ENCODE measurements at places on chromosomes 1 and 21.
A peak's percentile ranks its signal among the peaks of the same experiment; 100 is the strongest.

- no peak overlapping the region for H3K4me3 ChIP-seq
- H3K27me3 ChIP-seq = no peaks in the 10 kb centered on the region
- no peaks in the 10 kb centered on the region for H3K4me1 ChIP-seq
- no peak overlapping the region for H3K27ac ChIP-seq
- peaks cover 10% of the 10 kb centered on the region for H3K36me3 ChIP-seq
Observed at GRCh38 chr21:41939391-41939790, 14.4 kb downstream of the C2CD2 start.

DNA sequence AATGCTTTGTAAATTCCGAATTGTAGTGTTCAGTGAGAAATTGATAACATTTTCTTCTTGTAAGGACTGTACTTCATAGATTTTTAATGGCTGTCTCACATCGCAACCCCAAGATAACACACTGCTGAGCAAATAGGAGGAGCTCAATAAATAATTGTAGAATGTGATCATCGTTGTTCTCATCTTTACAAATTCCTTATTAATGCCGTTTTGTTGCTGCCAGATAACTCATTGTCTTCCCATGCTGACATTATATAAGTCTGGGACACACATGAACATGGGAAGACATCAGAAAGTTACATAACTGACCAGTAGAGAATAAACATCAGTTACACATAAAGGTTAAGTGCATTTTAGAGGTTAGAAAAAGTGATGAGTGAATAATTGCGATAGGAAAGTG, 46.4 kb upstream of the TSPAN2 start:
- DNase-seq = peak; percentile 80
- H3K27me3 ChIP-seq = no peaks in the 10 kb centered on the region
- peak overlapping the region; percentile 93 for H3K27ac ChIP-seq
- H3K4me3 ChIP-seq = no peak overlapping the region
- no peaks in the 10 kb centered on the region for H3K36me3 ChIP-seq

GRCh38 chr21:44436958-44437357, 18.4 kb upstream of the LRRC3 start:
- no peaks in the 10 kb centered on the region for H3K36me3 ChIP-seq
- DNase-seq = no peak
- H3K27me3 ChIP-seq = no peaks in the 10 kb centered on the region
- H3K4me3 ChIP-seq = no peak overlapping the region

DNA sequence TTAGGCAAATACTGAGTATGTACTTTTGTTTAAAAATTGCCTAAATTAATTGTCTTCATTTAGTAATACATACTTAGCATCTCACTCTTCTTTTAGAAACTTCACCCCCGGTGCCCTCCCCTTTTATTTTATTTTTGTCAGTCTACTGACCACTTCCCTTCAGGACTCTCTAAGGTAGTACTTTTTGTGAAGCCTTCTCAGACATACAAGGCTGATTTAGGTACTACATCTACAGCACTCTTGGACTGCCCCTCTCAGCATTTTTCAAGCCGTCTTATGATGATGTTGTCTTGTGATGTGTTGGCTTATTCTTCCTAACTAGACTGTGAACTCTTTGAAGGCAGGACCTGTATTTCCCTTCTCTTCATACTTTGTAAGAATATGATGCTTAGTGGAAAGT, 24.7 kb downstream of the RPS6KC1 start:
- no peaks in the 10 kb centered on the region for H3K27me3 ChIP-seq
- DNase-seq = no peak
- H3K36me3 ChIP-seq = peaks cover 7% of the 10 kb centered on the region
- H3K27ac ChIP-seq = no peak overlapping the region

DNA sequence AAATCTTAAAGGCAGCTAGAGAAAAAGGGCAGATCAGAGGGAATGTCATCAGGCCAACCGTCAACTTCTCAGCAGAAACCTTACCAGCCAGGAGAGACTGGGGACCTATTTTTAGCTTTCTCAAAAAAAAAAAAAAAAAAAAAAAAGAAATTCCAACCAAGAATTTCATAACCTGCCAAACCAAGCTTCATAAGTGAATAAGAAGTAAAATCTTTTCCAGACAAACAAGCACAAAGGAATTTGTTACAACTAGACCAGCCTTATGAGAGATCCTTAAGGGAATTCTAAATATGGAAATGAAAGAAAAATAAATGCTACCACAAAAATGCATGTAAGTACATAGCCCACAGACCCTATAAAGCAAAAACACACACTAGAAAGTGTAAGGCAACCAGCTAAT, 267.7 kb downstream of the AKT3 start:
- peaks cover 3% of the 10 kb centered on the region for H3K4me1 ChIP-seq
- peak overlapping the region; percentile 66 for H3K27ac ChIP-seq
- H3K27me3 ChIP-seq = no peaks in the 10 kb centered on the region
- no peaks in the 10 kb centered on the region for H3K36me3 ChIP-seq
- no peak for DNase-seq

DNA sequence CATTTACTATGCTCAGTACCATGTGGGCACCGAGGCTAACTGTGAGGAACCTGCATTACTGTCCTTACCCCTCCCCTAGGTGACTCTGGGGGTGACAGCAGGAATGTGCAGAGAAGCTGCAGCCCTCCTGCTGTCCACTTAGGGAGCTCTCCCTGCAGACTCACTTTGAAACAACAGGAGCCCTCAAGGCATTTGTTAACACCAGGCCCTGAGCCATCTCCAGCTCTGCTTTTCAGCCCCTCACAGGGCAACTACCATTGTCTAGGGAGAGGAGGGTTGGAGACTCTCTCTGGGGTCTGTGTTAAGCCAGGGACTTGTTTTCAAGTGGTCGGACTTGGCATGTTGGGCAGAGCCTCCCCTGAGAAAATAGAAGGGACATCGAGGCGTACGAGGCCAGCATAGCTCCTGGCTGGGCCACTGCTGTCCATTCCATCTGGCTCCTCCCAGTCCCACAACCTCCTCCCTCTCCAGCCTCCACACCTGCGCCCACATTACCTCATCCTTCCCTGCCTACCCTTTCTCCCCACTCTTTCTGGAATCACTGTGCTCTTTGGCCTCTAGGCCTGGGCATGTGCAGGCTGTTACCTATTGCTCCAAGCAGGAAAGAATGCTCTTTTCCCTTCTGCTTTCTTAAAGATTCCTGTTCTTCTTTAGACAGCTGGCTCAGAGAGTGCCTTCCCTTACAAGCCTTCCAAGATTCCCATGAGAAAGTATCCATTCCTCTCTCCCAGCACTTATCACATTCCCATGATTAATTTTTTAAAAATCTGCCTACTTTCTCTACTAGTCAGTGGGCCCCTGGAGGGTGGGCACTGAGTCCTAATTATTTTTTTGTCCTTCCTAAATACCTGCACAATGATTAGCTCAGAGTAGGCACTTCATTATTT, 102.7 kb upstream of the GCLM start:
- H3K36me3 ChIP-seq = no peaks in the 10 kb centered on the region
- DNase-seq = no peak

DNA sequence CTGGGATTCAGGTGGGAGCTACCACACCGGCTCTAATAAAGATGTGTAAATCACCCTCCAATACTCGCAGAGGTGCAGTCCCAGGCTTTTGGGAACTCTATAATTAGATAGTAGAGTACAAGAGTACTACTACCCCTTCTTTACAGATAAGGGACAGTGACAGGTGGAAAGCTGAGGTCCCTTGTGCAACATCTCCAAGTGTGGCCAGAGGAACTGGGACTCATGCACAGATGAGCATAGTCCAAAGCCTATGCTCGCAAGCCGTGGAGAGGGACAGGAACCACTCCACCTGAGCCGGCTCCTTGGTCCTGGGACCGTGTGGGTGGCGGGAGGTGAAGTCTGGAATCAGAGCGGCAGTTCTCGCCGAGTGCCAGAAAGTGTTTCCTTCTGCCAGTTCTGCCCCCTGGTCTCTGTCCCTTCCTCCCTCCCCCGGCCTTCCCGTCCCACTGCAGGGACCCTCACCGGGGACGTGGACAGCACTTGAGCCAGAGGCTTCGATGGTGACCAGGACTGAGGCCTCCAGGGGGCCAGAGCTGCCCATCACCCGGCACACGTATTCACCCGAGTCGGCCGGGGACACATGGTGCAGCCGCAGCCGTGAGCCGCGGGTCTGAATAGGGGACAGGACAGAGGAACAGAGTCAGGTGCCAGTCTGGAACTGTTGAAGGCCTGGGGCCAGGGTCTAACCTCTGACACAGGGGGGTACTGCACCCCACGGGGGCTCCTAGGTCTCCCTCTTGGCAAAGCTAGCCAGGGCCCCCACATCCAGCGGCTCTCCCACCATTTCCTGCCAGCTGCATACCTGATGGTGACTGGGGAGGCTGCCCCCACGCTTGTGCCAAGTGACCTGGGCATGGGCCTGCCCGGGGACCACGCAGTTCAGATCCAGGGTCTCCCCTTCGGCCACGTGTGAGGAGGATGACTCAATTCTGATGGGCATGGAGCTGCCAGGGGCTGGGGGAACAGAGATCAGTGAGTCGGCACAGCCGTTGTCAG, 33.9 kb downstream of the LDLRAD2 start:
- no peaks in the 10 kb centered on the region for H3K27me3 ChIP-seq
- no peak overlapping the region for H3K27ac ChIP-seq
- H3K4me3 ChIP-seq = no peak overlapping the region
- H3K4me1 ChIP-seq = peaks cover 2% of the 10 kb centered on the region
- DNase-seq = no peak

DNA sequence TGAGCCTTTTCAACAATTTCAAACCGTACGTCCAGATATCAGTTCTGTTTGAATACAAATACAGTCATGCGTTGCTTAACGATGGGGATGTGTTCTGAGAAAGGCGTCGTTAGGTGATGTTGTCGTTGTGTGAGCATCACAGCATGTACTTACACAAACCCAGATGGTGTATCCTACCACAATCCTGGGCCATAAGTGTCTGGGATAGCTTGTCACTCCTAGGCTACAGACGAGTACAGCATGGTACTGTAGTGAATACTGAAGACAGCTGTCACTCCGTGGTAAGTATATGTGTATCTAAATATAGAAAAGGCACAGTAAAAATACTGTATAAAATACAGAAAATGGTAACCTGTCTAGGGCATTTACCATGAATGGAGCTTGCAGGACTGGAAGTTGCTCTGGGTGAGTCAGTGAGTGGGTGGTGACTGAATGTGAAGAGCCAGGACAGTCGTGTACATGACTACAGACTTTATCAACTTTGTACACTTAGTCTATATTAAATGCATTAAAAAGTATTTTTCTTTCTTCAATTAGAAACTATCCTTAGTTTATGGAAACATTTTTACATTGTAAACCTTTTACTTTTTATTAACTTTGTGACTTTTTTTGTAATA, 10.5 kb upstream of the OR2W3 start:
- DNase-seq = peak; percentile 11
- no peak overlapping the region for H3K4me3 ChIP-seq
- H3K27me3 ChIP-seq = no peaks in the 10 kb centered on the region
- no peak overlapping the region for H3K27ac ChIP-seq

DNA sequence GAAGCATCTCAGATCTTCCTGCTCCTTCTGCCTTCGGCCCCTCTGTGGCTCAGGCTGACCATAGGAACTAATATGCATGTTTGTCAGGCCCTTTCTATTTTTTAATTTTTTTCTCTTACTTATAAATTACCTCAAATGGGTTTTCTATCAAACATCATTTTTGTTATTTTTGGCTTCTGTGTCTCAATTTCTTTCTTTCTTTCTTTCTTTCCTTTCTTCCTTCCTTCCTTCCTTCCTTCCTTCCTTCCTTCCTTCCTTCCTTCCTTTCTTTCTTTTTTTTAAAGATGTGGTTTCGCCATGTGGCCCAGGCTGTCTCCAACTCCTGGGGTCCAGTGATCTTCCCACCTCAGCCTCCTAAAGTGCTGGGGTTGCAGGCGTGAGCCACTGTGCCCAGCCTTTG, 36.2 kb upstream of the TLR5 start:
- peaks cover 17% of the 10 kb centered on the region for H3K27me3 ChIP-seq
- DNase-seq = peak; percentile 36
- H3K27ac ChIP-seq = no peak overlapping the region
- peaks cover 3% of the 10 kb centered on the region for H3K4me1 ChIP-seq
- no peaks in the 10 kb centered on the region for H3K36me3 ChIP-seq

- H3K27ac ChIP-seq = no peak overlapping the region
- no peak for DNase-seq
- no peaks in the 10 kb centered on the region for H3K4me1 ChIP-seq
- no peaks in the 10 kb centered on the region for H3K36me3 ChIP-seq
Observed at GRCh38 chr1:229118477-229119061, 152.3 kb upstream of the RAB4A start.

GRCh38 chr1:43446388-43446740, 7.4 kb downstream of the HYI start:
- H3K27me3 ChIP-seq = no peaks in the 10 kb centered on the region
- H3K36me3 ChIP-seq = peaks cover 88% of the 10 kb centered on the region
- H3K4me3 ChIP-seq = no peak overlapping the region
- no peak for DNase-seq

- no peaks in the 10 kb centered on the region for H3K4me1 ChIP-seq
- DNase-seq = no peak
- no peak overlapping the region for H3K27ac ChIP-seq
- no peaks in the 10 kb centered on the region for H3K27me3 ChIP-seq
- H3K4me3 ChIP-seq = no peak overlapping the region
Observed at GRCh38 chr1:220113136-220113695, 19.3 kb downstream of the IARS2 start.

DNA sequence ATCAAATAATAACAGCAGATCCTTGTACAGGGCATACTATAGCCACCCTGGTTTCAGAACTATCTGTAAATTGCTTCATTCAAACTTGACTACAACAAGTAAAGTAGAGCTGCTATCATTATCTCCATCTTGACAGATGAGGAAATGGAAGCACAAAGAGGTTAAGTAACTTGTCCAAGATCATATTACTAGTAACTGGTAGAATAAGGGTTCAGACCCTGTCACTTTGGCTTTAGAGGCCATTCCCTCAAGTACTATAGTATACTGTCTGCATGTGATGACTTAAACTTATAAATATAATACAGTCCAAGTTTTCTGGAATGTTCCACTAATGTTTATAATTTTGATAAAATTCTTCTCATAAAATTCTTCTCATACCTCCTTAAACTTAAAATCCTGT, 24.8 kb downstream of the PGM1 start:
- H3K4me3 ChIP-seq = no peak overlapping the region
- H3K36me3 ChIP-seq = no peaks in the 10 kb centered on the region
- no peak for DNase-seq
- H3K27me3 ChIP-seq = no peaks in the 10 kb centered on the region
- peaks cover 7% of the 10 kb centered on the region for H3K4me1 ChIP-seq
- H3K27ac ChIP-seq = no peak overlapping the region

DNA sequence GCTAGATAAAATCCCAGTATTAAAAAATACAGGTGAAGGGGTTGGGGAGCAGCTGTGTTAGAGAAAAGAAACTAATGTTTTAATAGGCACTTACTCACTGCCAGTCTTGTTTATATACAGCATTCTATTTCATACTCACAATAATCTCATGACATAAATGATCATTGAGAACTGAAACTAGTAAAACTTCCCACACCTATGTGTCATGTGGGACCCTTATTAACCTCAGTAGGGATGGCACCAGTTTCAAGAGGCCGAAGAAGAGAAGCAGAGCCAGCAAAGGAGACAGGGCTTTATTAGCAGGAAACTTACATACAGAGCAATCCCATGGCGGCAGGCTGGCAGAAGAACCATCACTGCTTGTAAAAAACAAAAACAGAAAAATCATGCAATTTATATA, 48.8 kb upstream of the KCNH1 start:
- H3K27me3 ChIP-seq = peaks cover 6% of the 10 kb centered on the region
- no peak overlapping the region for H3K4me3 ChIP-seq
- H3K27ac ChIP-seq = no peak overlapping the region
- H3K4me1 ChIP-seq = no peaks in the 10 kb centered on the region

Data from osteoblast (primary cell).